ENCODE measurements at places on chromosomes 7 and 10.

DNA sequence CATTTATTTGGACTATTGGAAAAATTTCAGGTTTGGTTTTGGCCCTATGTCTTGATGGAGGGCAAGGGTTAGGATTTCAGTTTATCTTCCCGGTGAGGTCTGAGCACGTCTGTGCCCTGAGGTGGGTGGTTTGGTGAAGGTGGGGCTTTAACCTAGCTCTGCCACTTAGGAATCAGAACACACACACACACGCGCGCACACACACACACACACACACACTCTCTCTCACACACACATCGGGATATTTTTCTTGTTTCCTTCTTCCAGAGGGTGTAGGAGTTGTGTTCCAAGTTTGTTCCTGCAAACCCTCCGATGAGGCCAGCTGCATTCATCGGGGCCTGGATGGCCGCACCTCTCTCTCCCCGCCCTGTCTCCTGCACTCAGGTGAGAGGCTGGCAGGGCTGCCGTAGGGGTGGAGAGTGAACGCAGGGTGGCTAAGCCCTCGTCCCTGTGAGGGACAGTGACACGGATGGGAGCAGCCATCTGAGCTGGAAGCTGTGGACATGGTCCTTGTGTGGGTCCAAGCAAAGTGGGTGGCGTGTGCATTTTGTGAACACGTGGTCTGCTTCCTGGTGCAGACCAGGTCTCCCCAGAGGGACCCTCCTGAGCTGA is 34.2 kb downstream of the CHST12 start:
- DNase-seq: no peak

GRCh38 chr7:22234227-22234626 is 122.7 kb downstream of the RAPGEF5 start:
- no peak for DNase-seq

DNA sequence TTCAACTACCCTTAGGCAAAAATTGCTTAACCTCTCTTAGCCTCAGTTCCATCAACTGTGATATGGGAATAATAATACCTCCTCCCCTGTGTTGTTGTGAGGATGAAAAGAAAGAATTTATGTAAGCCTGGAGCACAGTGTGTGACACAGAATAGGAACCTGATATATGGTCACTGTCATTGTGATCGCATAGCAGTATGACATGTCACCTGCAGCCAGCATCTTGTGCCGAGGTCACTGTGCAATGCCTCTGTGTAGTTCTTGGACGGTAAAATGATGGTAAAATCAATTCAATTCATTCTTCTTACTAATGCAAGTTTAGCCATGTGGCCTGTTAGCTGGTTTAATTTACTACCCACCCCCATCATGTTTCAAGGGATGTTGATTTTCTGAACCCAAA is 54.6 kb upstream of the GPR158 start:
- no peak for DNase-seq

DNA sequence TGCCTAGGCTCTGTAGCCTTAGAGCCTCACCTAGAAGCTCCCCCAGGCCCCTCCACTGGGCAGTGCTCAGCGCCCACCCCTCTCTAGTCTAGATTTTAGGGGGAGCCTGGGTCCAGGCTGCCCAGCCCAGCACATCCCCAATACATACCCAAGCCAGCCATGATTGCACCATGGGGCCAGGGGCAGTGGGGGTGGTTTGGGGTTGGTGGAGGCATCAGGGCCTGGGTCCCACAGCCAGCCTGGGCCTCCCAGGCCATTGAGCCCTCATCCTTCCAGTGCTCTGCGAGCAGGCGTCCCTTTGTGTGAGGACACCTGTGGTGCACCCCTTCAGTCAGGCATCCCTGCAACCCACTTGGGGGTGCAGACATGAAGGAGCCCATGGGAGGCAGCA is 76.9 kb upstream of the RET start:
- DNase-seq: no peak

GRCh38 chr10:72133517-72133916 is 45.2 kb upstream of the SPOCK2 start:
- DNase-seq: no peak

DNA sequence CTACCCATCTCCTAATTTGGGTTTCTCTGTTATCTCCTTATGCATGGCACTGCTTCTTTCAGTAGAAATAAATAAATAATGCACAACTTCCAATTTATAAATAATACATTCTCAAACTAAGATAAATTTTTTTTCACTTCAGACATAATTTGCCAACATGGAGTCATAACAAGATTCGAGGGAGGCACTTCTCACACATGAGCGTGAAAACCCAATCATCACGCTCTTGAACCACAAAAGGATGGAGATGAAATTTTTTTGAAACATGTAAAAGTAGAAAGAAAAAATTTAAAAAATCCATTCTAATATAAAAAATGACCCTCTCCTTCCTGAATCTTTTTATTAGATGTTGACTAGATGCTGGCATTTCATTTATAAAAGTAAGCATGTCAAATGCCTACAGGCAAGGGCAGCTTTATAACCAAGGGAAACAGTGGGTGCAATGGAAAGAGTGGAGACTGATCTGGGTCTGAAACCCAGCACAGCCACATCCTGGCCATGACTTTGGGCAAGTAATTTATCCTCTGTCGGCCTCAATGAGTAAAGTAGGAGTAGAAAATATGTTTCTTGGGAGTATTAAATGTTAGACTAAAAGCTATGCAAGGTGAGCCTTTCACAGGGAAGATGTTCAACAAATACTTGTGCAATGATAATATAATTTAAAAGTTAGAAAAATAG is 185.0 kb downstream of the STK31 start:
- DNase-seq: no peak

GRCh38 chr10:10014846-10015245 is 1002.8 kb upstream of the CELF2 start:
- DNase-seq: no peak

GRCh38 chr10:100999742-101000126 is at the start of gene LZTS2:
TSS of gene LZTS2 (plus strand) at chr10:100999808. CDS start at chr10:101002539, 2,731 bp downstream.
- no peak for DNase-seq

DNA sequence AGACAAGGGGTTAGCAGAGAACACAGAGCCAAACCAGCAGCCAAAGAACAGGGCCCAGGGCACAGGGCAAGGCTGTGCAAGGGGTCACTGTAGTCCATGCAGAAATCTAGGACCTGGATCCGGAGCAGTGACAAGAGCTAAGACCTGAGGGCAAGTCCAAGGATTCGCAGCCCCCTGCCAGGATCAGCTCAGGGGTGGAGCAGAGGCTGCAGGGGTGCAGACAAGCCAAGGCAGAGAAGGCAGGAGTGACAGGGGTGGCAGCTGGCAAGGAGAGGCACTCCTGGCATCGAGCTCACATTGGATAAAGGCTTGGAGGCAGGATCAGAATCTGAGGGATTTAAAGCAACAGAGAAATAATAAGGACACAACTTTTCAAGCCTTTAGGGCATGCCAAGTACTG is 80.7 kb upstream of the NANOS1 start:
- DNase-seq: no peak

- no peak for DNase-seq
Measured at GRCh38 chr10:36621346-36621745, 504.1 kb upstream of the ANKRD30A start.

- DNase-seq: no peak
Measured at GRCh38 chr10:124599588-124600050, 138.0 kb downstream of the LHPP start.

GRCh38 chr10:11891776-11892486 is 68.8 kb downstream of the PROSER2 start:
- no peak for DNase-seq

DNA sequence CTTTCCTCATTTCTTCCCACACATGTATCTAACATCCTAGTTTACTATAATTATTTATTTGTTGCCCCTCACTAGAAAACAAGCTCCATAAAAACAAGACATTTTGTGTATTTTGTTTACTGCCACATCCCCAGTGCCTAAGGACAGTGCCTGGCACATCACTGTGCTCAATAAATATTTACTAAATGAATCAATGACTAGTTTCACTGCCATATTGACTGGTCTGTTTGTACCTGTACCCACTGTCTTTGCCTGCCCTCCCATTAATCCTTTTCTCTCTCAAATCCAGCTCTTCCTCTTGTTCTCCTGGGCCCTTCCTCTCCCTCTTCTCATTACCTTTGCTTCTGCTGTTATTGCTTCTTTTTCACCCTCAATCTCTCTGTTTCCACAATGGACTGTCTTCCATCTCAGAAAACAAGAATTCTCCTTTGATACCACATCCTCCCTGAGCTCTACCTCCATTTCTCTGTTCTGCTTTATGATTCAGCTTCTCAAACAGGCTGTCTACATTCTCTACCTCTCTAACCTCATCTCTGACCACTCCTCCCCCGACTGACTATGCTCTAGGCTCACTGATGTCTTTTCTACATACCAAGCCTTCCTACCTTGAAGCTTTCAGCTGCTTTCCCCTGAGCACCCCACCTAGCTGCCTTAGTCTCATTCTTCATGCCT is 8.3 kb upstream of the FAM133B start:
- no peak for DNase-seq

DNA sequence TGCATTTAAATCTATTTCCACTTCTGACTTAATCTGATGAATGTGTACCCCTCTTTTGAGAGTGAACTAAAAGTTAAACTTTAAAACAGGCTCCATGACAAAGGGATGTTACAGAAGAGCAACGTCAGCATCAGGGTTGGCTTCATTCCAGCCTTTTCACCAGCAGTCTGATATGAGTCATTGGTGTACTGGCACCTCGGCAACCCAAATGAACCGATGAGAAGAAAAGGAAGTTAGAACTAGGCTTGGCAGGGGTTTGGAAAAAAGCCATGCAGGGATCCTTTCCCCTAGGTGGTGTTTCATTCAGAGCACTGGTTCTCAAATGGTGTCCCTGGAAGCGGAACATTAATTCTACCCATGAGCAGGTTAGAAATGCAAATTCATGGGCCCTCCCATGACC is 53.6 kb downstream of the SEC61G start:
- no peak for DNase-seq

DNA sequence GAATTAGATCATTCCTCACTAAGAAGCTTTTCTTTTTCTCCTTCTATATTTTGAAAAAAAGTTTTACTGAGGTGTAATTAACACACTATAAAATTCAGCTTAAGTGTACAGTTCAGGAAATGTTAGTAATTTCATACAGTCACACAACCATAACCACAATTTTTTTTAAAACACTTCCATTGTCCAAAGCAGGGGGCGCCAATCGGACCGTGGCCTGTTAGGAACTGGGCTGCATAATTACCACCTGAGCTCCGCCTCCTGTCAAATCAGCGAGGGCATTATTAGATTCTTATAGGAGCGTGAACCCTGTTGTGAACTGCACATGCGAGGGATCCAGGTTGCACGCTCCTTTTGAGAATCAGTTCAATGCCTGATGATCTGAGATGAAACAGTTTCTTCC is 427.1 kb downstream of the TFEC start:
- no peak for DNase-seq

GRCh38 chr7:45606931-45607330 is 32.8 kb downstream of the ADCY1 start:
- DNase-seq: no peak

DNA sequence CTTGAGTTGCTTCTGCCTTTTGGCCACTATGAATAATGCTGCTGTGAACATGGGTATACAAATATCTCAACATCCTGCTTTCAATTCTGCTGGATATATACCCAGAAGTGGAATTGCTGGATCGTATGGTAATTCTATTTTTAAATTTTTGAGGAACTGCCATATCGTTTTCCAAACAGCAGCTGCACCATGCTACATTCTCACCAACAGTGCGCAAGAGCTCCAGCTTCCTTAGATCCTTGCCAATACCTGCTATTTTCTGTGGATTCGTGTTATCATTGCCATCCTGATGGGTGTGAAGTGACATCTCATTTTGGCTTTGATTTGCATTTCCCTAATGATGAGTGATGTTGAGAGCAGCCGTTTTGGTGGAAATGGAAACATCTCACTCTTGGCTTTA is 26.7 kb downstream of the FRMD4A start:
- DNase-seq: no peak

DNA sequence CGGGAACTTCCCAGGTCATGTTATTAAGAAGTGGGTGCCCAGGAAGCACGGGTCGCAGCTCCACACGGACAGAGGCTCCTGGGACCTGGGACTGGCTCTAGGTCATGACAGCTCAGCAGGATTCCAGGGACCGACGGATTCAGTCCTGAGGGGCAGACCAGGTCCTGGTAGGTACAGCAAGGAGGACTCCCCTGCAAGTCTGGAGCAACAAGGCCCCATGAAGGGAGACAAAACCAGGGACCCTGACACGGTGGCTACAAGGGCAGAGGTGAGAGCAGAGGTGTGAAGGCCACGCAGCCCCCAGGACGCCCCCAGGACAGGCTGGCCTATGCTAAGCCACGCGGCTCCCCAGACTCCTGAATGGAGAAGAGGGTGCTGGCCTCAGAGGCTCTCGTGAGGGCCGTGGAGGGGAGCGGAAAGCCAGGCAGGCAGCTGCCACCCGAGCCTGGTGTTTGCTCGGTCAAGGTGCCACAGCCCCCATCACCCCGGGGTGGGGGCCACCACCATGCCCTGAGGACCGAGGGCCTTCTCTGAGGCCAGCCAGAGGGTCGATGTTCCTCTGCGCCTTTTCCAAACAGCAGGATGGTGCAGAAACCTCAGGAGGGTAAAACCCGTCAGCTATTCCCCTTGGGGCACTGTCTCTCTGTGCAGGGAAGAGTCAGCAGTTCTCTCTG is 348.9 kb downstream of the PTPRN2 start:
- no peak for DNase-seq

- no peak for DNase-seq
Measured at GRCh38 chr7:67422601-67423000, 426.0 kb downstream of the TYW1 start.

GRCh38 chr7:84461093-84461492 is 266.5 kb upstream of the SEMA3A start:
- DNase-seq: no peak

DNA sequence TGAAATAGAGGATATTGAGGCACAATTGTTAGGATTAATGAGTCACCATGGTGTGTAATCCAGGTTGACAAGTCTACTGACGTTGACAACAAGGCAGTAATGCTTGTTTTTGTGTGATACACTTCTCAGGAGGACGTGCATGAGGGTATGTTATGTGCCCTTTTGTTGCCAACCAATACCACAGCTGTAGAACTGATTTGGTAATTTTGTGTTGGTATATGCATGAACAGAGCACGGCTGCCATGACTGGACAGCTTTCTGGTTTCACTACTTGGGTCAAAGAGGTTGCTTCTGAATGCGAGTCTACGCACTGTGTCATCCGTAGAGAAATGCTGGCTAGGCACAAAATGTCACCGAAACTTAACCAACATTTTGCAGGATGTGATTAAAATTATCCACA is 32.9 kb downstream of the PHTF2 start:
- DNase-seq: no peak

GRCh38 chr10:69218831-69219230 is 1.3 kb upstream of the HKDC1 start:
- no peak for DNase-seq

DNA sequence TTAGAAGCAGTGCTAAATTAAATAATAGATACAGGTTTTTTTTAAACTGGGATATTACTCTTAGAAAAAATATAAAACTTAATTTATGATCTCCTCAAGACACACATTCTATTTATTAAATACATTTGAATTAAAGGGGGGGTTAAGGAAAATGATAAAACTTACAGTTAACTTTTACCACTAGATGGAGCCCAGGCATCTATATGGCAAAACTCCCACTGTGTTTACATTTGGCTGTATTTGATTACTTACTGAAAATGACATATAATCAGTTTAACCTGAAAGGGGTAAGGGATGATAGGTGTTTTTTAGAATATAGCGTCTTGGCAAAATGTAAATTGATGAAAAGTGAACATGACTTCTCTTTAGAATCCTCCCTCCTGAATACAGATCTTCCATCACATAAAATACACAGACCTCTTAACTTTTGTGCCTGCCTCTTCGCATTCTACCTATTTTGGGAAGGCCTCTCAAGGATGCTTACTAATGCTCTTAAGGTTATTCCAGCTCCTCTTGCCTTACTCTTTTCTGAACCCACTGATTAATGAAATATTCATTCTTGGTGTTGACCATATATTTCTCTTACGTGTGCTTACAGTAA is 235.7 kb downstream of the AGMO start:
- no peak for DNase-seq

- no peak for DNase-seq
Measured at GRCh38 chr10:95462740-95463667, 98.2 kb downstream of the SORBS1 start.

All from stimulated activated CD8-positive, alpha-beta memory T cell treated with anti-CD3 and anti-CD28 coated beads, Interleukin-4, amount 100 ng/mL, for 24 hours (primary cell).